ENCODE measurements at places on chromosomes 12 and 14. TPM values are rescaled to one million over a fixed set of nuclear protein-coding genes. Genes with fewer than 3 reads are reported as not detected.

Gene KRT3
- total RNA-seq, result not detected

Gene KRT74
- not detected for total RNA-seq

Gene REC8
- 13.1 TPM for total RNA-seq

Gene CELA1
- not detected for total RNA-seq

Gene RFX4
- total RNA-seq, result not detected

Gene DIO2
- 13.0 TPM for total RNA-seq

Gene SMOC1
- total RNA-seq, result 25.2 TPM

Gene GPR65
- 2.8 TPM for total RNA-seq

Gene LMNTD1
- not detected for total RNA-seq

Gene KCNH3
- total RNA-seq, result 0.35 TPM

Gene SPIC
- total RNA-seq, result not detected

Gene C12orf54
- not detected for total RNA-seq

Gene EIF2B1
- 177 TPM for total RNA-seq

Gene NUP107
- 28.0 TPM for total RNA-seq

Gene SYNJ2BP
- total RNA-seq, result 24.1 TPM

Gene LHX5
- not detected for total RNA-seq

Gene TEX52
- total RNA-seq, result not detected

- no peak for DNase-seq
- no peaks in the 10 kb centered on the region for H3K4me1 ChIP-seq
- no peaks in the 10 kb centered on the region for H3K36me3 ChIP-seq
- H3K27me3 ChIP-seq, result no peaks in the 10 kb centered on the region
These were observed 421 bp downstream of the GLT1D1 start for GRCh38 chr12:128853600-128854197.

DNA sequence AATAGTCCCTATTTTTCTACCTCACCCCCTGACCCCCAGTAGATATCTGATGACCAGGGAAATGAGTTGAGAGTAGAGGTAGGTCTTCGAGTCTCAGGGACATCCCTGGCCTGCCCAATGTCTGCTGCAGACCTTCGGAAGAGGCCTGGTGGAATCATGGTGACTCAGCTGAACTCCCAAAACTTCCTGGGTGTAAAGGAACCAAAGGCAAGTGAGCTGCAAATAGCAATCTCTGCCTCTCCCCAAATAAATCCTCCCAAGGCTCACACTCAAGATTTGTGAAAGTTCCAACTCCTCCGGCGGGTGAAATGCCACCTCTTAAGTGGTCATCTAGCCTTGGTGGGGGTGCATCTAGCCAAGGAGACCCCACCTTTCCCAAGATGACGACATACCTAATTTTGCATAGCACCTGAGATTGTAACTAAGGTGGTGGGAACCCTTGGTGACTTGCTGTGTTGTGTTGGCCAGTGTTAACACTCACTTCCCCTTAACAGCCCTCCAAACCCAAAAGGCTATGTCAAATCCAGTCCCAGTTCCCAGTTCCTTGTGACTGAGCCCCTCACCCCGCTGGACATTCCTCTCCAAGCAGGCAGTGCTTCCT, 6.3 kb downstream of the ZFP36L1 start:
- H3K27me3 ChIP-seq, result no peaks in the 10 kb centered on the region
- peak overlapping the region; percentile 39 for H3K27ac ChIP-seq
- H3K36me3 ChIP-seq, result peaks cover 19% of the 10 kb centered on the region
- no peak for DNase-seq
- H3K4me1 ChIP-seq, result peaks cover 51% of the 10 kb centered on the region

DNA sequence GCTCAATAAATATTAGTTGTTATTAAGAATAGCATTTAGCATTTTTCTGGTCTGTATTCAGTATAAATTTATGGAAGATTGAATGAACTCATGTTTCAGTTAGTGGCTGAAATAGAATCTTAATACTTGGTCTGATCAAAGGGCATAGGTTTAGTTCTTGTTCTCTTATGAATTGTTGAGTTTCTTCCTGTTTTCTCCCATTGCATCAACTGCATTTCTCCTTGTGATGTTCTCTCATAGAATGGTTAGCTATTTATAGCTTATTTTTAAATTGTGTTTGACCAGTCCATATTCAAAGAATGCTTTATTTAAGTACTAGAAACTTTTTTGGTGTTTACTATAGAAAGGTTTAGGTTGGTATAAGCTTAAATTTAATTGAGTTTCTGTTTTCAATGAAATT, 29.8 kb downstream of the APAF1 start:
- H3K4me1 ChIP-seq, result no peaks in the 10 kb centered on the region
- H3K27ac ChIP-seq, result no peak overlapping the region
- H3K27me3 ChIP-seq, result no peaks in the 10 kb centered on the region
- H3K36me3 ChIP-seq, result peaks cover 29% of the 10 kb centered on the region
- no peak for DNase-seq

GRCh38 chr12:64077922-64078321, 144.2 kb downstream of the KICS2 start:
- no peak overlapping the region for H3K27ac ChIP-seq
- no peaks in the 10 kb centered on the region for H3K27me3 ChIP-seq
- H3K36me3 ChIP-seq, result peaks cover 5% of the 10 kb centered on the region

- no peaks in the 10 kb centered on the region for H3K4me1 ChIP-seq
- no peaks in the 10 kb centered on the region for H3K36me3 ChIP-seq
- no peak for DNase-seq
- no peak overlapping the region for H3K4me3 ChIP-seq
- no peak overlapping the region for H3K27ac ChIP-seq
- H3K27me3 ChIP-seq, result no peaks in the 10 kb centered on the region
These were observed 280.6 kb upstream of the PWP1 start for GRCh38 chr12:107404981-107405380.

GRCh38 chr12:48017496-48017895, 13.2 kb upstream of the COL2A1 start:
- no peaks in the 10 kb centered on the region for H3K27me3 ChIP-seq
- no peak overlapping the region for H3K4me3 ChIP-seq
- no peak overlapping the region for H3K27ac ChIP-seq
- H3K36me3 ChIP-seq, result no peaks in the 10 kb centered on the region
- DNase-seq, result no peak

- peak overlapping the region; percentile 50 for H3K4me3 ChIP-seq
- H3K36me3 ChIP-seq, result no peaks in the 10 kb centered on the region
- H3K4me1 ChIP-seq, result peaks cover 38% of the 10 kb centered on the region
- H3K27me3 ChIP-seq, result no peaks in the 10 kb centered on the region
These were observed 4.0 kb downstream of the AHNAK2 start for GRCh38 chr14:104974146-104974541.

- no peak overlapping the region for H3K27ac ChIP-seq
- no peaks in the 10 kb centered on the region for H3K27me3 ChIP-seq
- no peak overlapping the region for H3K4me3 ChIP-seq
- DNase-seq, result no peak
- H3K4me1 ChIP-seq, result peaks cover 9% of the 10 kb centered on the region
These were observed 103.7 kb downstream of the DYRK2 start for GRCh38 chr12:67752226-67752732.

- H3K27me3 ChIP-seq, result no peaks in the 10 kb centered on the region
- no peak for DNase-seq
- H3K36me3 ChIP-seq, result no peaks in the 10 kb centered on the region
- no peaks in the 10 kb centered on the region for H3K4me1 ChIP-seq
These were observed 7.0 kb upstream of the B4GALNT3 start for GRCh38 chr12:452667-453210.

DNA sequence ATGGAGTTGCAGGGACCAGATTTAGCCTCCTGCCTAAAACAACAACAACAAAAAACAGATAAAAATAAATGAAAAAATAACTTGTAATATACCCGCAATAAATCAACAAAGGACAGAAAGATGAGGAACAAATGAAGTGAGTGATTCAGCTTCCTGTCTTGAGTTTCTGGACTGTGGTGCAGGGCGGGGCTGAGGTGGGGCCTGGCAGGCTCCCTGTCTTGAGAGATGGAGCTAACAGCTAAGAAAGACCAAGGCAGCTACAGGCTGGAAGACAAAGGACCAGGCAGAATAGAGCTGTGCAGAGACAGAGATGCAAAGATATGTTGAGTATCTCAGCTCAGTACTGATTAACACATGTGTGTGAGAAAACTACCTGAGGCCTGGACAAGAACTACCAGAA, 879.2 kb downstream of the AACS start:
- no peaks in the 10 kb centered on the region for H3K36me3 ChIP-seq
- H3K4me3 ChIP-seq, result no peak overlapping the region

GRCh38 chr14:65790172-65790815, 377.8 kb downstream of the FUT8 start:
- H3K27ac ChIP-seq, result no peak overlapping the region
- DNase-seq, result no peak
- no peaks in the 10 kb centered on the region for H3K27me3 ChIP-seq
- no peaks in the 10 kb centered on the region for H3K36me3 ChIP-seq
- no peak overlapping the region for H3K4me3 ChIP-seq

DNA sequence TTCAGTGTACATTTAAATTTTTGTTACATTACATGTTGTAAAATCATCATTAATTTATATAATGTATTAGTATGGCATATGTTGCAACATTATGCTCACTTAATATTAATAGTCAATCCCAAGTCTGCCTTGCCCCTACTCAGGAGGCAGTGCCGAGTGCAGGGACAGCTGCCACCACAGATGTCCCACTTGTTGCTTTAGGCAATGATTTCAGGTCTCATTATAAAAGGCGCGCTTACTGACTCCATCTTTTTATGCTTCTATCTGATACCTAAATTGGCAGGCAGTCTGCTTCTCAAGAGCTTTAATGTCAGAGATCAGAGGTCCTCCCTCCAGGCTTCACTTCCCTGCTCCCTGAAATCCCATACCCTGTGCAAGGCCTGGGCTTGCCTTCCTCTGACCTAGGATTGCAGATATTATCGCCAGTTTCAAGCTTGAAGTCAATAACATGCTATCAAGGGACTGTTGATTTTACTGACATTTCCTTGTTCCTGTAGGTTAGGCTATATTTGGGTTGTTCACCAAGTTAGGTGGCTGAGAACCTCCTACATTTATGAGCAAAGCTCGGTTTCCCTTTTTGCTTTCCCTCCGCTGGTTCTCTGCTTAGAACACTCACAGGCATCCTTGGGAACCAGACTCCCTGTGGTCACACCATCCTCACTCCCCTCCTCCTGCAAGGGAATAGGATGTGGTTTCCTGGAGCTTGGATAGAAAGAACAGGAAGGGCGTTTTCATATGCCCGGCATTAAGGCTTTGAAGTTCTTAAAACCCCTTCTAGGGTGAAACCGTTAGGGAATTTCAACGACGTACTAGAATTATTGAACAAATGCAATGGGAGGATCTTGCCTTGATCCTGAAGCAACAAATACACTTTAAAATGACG, 208.4 kb upstream of the FKBP4 start:
- peaks cover 7% of the 10 kb centered on the region for H3K4me1 ChIP-seq
- H3K4me3 ChIP-seq, result no peak overlapping the region
- no peaks in the 10 kb centered on the region for H3K27me3 ChIP-seq
- peaks cover 62% of the 10 kb centered on the region for H3K36me3 ChIP-seq

DNA sequence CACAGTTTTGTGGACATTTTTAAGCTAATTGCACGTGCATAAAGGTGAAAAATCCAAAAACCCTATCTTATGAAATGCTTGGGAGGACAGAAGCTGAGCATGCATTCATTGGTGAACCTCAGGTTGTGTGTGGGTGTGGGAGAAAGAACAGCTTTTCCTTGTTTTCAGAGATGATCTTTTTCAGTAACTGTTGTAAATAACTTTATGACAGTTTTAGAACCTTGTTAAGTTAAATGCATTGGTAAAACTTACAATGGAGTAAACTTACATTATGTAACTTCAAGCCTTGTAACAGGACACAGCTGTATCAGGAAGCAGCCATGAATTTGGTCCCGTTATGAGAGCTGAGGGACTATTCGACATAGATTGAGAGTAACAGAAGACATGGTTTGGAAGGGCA, 587.4 kb downstream of the GALC start:
- DNase-seq, result no peak
- no peak overlapping the region for H3K4me3 ChIP-seq
- H3K27me3 ChIP-seq, result no peaks in the 10 kb centered on the region
- H3K27ac ChIP-seq, result no peak overlapping the region
- H3K4me1 ChIP-seq, result no peaks in the 10 kb centered on the region

DNA sequence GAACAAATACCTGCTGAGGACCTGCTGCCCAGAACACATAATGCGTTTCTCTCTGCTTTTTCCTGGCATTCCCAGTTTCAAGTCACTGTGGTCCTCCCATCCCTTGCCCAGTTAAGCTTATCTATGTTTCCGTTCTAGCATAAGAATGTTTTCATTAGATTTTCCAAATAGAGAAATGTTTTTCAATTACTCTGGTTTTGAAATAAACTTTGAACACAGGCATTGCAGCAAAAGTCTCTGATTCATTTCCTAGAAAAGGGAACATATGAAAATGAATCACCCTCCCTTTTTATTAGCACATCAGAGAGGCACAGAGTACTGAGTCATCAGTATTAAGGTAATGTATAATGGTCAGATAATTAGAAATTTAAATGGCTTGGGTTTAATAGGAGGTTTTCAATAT, 201.1 kb upstream of the TMEM260 start:
- no peaks in the 10 kb centered on the region for H3K36me3 ChIP-seq
- H3K27me3 ChIP-seq, result no peaks in the 10 kb centered on the region
- peak overlapping the region; percentile 34 for H3K4me3 ChIP-seq
- H3K4me1 ChIP-seq, result peaks cover 36% of the 10 kb centered on the region

- DNase-seq, result no peak
- no peaks in the 10 kb centered on the region for H3K4me1 ChIP-seq
- no peaks in the 10 kb centered on the region for H3K27me3 ChIP-seq
These were observed 644.2 kb downstream of the NOVA1 start for GRCh38 chr14:25953532-25954139.

DNA sequence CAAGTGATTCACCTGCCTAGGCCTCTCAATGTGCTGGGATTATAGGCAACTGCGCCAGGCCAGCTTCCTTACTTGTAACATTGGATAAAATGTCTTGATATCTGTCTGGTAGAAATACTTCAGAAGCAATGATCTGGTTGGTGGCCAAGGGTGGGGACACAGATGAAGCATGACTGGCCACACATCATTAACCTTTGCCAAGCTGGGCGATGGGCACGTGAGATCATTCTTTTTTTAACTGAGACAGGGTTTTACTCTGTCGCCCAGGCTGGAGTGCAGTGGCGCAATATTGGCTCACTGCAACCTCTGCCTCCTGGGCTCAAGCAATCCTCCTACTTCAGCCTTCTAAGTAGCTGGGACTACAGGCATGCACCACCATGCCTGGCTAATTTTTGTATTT, 31.1 kb downstream of the PLEKHH1 start:
- H3K27ac ChIP-seq, result no peak overlapping the region
- H3K36me3 ChIP-seq, result no peaks in the 10 kb centered on the region
- no peak for DNase-seq
- no peaks in the 10 kb centered on the region for H3K4me1 ChIP-seq
- H3K4me3 ChIP-seq, result no peak overlapping the region

DNA sequence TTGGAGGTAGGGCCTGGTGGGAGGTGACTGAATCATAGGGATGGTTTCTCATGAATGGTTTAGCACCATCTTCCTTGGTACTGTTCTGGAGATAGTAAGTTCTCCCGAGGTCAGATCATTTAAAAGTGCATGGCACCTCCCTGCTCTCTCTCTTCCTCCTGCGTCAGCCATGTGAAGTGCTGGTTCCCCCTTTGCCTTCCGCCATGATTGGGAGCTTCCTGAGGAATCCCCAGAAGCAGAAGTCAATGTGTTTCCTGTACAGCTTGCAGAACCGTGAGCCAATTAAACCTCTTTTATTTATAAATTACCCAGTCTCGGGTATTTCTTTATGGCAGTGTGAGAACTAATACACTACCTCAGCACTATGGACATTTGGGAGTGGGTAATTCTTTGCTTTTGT, 4.8 kb upstream of the LGMN start:
- H3K4me1 ChIP-seq, result peaks cover 6% of the 10 kb centered on the region
- no peak overlapping the region for H3K27ac ChIP-seq
- no peak overlapping the region for H3K4me3 ChIP-seq

- DNase-seq, result no peak
- no peaks in the 10 kb centered on the region for H3K27me3 ChIP-seq
- no peaks in the 10 kb centered on the region for H3K36me3 ChIP-seq
- no peaks in the 10 kb centered on the region for H3K4me1 ChIP-seq
- H3K27ac ChIP-seq, result no peak overlapping the region
- no peak overlapping the region for H3K4me3 ChIP-seq
These were observed 83.2 kb downstream of the SPPL3 start for GRCh38 chr12:120820884-120821510.

All from thoracic aorta (tissue), 2 donors.